T-cell (primary cell): ENCODE measurements at places on chromosomes 1 and 21. TPM values are rescaled to one million over a fixed set of nuclear protein-coding genes. Genes with fewer than 3 reads are reported as not detected.

GRCh38 chr1:27357281-27358037 is 9.3 kb downstream of the MAP3K6 start:
- peak overlapping the region; percentile 73 for H3K4me3 ChIP-seq
- H3K4me1 ChIP-seq: peaks cover 8% of the 10 kb centered on the region
- peak overlapping the region; percentile 62 for H3K27ac ChIP-seq
- H3K36me3 ChIP-seq: peaks cover 8% of the 10 kb centered on the region

- H3K27ac ChIP-seq: no peak overlapping the region
- DNase-seq: no peak
Observed at GRCh38 chr1:160404094-160404493, 3.7 kb downstream of the VANGL2 start.

GRCh38 chr1:210369425-210369824 is 40.7 kb downstream of the HHAT start:
- no peaks in the 10 kb centered on the region for H3K4me1 ChIP-seq
- H3K27me3 ChIP-seq: no peaks in the 10 kb centered on the region
- H3K4me3 ChIP-seq: no peak overlapping the region
- no peak overlapping the region for H3K27ac ChIP-seq
- DNase-seq: no peak
- no peaks in the 10 kb centered on the region for H3K36me3 ChIP-seq

DNA sequence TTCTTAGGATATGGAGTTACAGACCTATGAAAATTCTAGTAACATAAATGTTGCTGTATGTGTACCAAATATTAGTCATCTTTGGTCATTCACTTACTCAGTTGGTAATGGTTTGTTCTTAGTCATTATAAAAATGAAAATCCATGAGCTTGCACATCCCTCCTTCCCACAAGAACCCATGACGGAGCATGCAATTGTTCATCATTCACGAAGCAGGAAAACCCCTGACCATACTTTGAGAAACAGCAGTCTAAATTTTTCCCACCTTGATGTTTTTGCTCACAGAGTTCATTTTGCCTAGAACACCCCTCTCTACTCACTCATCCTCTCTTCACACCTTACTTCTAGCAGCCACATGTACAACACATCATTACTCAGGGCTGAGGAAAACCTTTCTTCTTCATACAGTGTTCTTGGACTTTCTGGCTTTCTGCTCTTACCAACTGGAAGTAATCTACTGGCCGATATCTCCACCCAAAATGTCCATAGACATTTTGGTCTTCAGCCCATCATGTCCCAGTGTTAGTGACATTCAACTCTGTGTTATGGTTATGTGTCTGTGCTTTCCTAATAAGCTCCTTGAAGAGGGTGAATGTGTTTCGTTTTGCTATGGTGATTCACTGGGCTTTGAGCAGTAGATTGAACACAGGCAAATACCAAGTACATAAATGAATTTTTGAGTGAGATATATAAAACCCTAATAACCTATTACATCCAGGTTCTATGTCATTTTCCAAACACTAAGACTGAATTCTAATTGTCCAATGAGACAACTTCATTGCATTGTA is 189.9 kb downstream of the ZC3H11B start:
- no peaks in the 10 kb centered on the region for H3K27me3 ChIP-seq
- no peaks in the 10 kb centered on the region for H3K4me1 ChIP-seq
- no peak overlapping the region for H3K27ac ChIP-seq

GRCh38 chr1:150262388-150263320 is 5.1 kb downstream of the CA14 start:
- no peak for DNase-seq
- no peak overlapping the region for H3K27ac ChIP-seq
- no peak overlapping the region for H3K4me3 ChIP-seq
- peaks cover 13% of the 10 kb centered on the region for H3K36me3 ChIP-seq
- H3K27me3 ChIP-seq: peaks cover 17% of the 10 kb centered on the region

- no peak for DNase-seq
- H3K36me3 ChIP-seq: no peaks in the 10 kb centered on the region
- H3K4me1 ChIP-seq: no peaks in the 10 kb centered on the region
- H3K27me3 ChIP-seq: no peaks in the 10 kb centered on the region
- no peak overlapping the region for H3K27ac ChIP-seq
Observed at GRCh38 chr1:71224741-71225377, 144.0 kb upstream of the ZRANB2 start.

The SELL gene
- total RNA-seq: 336 TPM

- peaks cover 48% of the 10 kb centered on the region for H3K4me1 ChIP-seq
- H3K27ac ChIP-seq: peak overlapping the region; percentile 58
- no peaks in the 10 kb centered on the region for H3K27me3 ChIP-seq
- H3K4me3 ChIP-seq: no peak overlapping the region
Observed at GRCh38 chr1:117008656-117009055, 7.1 kb downstream of the CD101 start.
